Stimulated activated naive CD4-positive, alpha-beta T cell (primary cell): ENCODE measurements at places on chromosomes 5 and 9.

- no peak for DNase-seq
These were observed 61.4 kb upstream of the NFIL3 start for GRCh38 chr9:91485006-91485405.

DNA sequence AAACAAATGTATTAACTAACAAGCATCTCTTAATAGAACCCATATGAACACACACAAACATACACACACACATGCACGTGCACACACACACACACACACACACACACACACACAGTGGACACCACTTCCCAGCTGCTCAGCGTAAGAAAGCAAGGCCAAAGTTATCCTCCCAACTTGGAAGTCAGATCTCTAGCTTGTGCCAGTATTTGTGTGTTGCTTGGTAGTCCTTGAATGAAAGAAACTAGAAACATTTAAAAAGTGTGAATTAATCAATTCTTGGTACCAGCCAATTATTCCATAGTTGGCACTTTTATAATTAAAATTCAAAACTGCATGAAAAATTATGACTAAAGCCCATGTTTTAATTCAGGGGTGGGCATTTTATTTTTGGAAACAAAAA, 178.1 kb downstream of the TMEM161B start:
- DNase-seq: no peak

DNA sequence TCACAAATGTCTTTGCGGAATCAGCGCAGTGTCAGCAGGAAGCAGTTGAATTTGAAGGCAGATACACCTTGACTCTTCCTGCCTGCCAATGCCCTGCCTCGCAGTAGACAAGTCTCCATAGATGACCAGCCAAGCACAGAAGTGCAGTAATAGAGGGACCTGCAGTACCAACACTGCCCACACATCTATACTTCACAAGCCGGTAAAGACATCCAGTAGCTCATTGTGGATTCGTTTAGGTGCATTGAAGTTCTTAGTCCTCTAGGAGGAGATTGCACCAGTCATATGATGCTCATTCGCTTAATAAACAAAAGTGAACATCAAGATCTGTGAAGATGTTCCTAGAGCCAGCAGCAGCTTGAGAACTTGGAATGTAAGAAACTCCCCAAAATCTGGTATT, 7.1 kb upstream of the IFNA2 start:
- no peak for DNase-seq

- DNase-seq: no peak
These were observed 432.7 kb upstream of the KLF4 start for GRCh38 chr9:107922260-107922659.

DNA sequence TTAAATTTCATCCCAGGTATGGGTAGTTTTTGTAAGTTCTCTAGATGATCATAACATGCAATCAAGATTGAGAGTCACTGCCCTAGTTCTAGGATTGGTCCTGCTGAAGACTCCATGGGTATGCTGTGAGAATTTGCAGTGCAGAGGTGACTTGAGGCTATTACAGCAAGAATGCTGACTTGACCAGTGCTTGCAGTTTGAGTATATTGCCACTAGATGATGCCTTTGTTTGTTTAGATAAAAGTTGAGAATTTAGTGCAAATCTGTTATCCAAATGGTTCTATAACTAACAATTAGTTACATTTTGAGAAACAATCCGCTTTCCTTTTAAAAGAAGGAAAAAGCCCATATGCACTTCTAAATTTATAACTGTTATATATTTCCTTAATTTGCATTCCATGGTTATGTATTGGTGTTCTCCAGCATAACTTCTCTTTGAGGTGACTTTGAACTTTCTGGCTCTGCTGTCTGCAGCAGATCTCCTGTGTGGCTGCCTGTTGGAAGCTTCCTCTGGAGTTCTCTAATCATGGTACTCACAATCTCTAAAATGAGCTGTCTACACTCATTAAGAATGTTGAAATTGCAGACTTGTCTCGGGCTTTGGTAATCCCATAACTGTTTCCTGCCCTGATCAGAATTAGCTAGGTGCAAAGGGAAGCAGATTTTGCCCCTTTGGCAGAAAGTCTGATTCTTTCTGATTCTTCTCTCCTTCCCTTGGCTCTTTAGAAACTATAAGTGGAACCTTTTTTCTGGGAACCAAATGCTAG, 24.9 kb downstream of the MELK start:
- no peak for DNase-seq

DNA sequence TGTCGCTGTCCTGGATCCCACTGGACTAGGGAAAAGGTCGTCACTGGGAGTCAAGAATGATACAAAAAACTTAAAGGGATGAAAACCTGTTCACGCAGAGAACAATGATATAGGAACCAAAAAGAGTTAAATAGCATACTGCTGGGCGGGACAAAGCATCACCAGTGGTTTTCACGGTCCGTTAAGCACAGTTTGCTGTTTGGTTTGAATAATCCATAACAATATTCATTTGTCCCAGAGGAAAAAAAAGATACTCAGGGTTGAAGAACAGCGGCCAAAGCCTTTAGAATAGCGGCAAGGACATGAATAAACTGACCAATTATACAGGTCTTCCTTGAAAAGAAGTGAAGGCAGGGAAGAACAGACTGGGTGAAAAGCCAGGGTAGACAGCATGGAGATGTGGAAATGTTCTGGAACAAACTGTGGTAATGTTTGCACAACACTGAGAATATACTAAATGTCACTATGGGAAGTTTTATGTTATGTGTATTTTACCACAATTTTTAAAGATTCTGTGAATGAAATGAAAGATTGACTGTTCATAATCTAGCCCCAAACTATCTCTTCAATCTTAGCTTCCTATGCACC, 60.8 kb downstream of the MTMR12 start:
- DNase-seq: no peak

- no peak for DNase-seq
These were observed 188.8 kb downstream of the CSNK1G3 start for GRCh38 chr5:123700624-123701287.

GRCh38 chr5:170861917-170862766, at the start of gene RANBP17:
RANBP17 (plus strand) TSS chr5:170862018.
- no peak for DNase-seq

- no peak for DNase-seq
These were observed 86.4 kb downstream of the INIP start for GRCh38 chr9:112631313-112632070.

DNA sequence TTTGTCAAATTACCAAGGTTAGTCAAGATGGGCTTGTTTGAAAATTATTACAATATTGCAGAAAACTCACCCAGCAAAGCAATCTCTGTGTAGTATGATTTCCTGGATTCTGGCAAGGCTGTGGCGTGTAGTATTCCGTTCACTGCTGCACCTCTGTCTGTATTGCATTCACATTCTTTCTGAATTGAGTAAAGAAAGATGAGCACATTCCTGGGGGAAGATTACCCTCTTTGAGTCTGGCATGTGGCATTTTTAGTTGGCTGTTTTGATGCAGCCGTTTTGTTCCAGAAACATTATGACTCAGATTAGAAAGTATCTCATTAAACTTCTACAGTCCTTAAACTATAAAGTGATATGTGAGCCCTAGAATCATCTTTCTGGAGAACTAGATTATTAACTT, 197.7 kb downstream of the TENT4A start:
- DNase-seq: no peak

- DNase-seq: no peak
These were observed 7.3 kb upstream of the AMBP start for GRCh38 chr9:114085387-114085789.

GRCh38 chr5:142404046-142404477, 79.2 kb upstream of the SPRY4 start:
- DNase-seq: no peak

- no peak for DNase-seq
These were observed 106.3 kb downstream of the DMXL1 start for GRCh38 chr5:119177226-119177625.

GRCh38 chr9:935348-935965, 41.0 kb upstream of the DMRT3 start:
- DNase-seq: no peak

GRCh38 chr5:132815454-132815853, 2.4 kb downstream of the SOWAHA start:
- no peak for DNase-seq

- DNase-seq: no peak
These were observed 21.5 kb downstream of the SMIM23 start for GRCh38 chr5:171806976-171807747.

GRCh38 chr5:154446195-154447088, 645 bp downstream of the SAP30L start:
- DNase-seq: peak; percentile 42
